ENCODE measurements at places on chromosomes 1 and 21. TPM values are rescaled to one million over a fixed set of nuclear protein-coding genes. Genes with fewer than 3 reads are reported as not detected.
A peak's percentile ranks its signal among the peaks of the same experiment; 100 is the strongest.

- DNase-seq, result no peak
Observed at GRCh38 chr1:177753655-177754054, 216.2 kb downstream of the SEC16B start.

The SUSD4 gene
- total RNA-seq, result 4.3 TPM

- DNase-seq, result no peak
Observed at GRCh38 chr1:42921769-42922168, 36.9 kb downstream of the SLC2A1 start.

DNA sequence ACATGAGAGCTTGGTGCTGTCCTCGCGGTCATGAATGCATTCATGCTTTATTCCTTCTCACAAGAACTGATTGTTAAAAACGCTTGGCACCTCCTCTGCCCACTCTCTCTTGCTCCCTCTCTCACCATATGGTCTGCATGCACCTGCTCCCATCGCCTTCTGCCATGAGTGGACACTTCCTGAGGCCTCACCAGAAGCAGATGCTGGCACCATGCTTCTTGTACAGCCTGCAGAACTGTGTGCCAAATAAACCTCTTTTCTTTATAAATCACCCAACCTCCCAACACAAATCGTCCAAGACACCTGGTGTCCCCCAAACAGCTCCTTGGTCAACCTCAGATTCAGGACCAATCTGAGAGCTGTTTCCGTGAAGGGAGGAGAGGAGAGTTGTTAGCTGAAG is 43.3 kb upstream of the PCBP3 start:
- no peak for DNase-seq

- DNase-seq, result no peak
Observed at GRCh38 chr1:166377896-166378295, 211.1 kb upstream of the FAM78B start.

The IGFN1 gene
- 0.32 TPM for total RNA-seq

The KRTAP20-4 gene
- total RNA-seq, result not detected

- DNase-seq, result no peak
Observed at GRCh38 chr1:103353391-103353790, 172.1 kb upstream of the RNPC3 start.

GRCh38 chr1:17584539-17584938 is 45.0 kb downstream of the ARHGEF10L start:
- DNase-seq, result no peak

The SPRR2B gene
- total RNA-seq, result 13.6 TPM

The FCN3 gene
- 6.5 TPM for total RNA-seq

DNA sequence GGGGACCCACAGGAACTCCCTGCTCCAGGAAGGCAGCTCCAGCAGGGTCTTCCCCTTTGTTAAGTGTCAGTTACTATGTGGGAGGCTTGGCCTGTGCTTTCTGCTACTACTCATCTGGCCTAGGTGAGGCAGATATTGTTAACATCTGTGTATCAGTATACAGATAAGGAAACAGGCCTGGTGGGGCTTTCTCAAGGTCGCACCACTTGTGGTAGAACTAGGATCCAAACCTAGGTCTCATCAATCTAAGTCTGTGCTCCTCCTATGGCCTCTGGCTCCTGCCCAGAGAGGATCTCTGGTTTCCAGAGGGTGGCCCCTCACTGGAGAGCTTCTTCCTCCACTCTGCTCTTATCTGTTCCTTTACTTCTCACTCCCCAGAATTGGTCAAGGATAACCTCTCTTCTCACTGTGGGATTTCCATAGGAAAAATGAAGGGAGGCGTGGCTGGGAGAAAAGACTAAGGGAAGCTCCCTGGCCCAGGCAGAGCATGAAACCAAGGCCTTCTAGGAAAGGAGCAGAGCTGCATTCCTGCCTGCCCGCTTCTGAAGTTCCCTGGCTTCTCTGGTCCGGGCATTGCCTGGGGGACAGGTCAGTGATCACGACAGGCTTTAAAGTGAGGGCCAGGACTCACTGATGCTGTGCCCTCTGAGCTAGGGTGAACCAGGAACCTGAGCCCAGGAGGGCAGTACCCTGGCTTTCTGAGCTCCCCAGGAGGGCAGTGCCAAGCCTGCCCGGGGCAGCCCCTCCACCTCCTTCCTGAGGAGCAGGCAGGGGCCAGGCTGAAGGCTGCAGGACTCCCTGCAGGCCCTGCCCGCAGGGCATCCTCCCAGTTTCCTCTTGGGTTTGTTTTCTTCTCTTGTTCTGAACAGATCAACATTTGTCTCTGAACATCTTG is 5.8 kb downstream of the KCNC4 start:
- no peak for DNase-seq

The S100A7 gene
- total RNA-seq, result 23.2 TPM

The C8B gene
- total RNA-seq, result not detected

GRCh38 chr21:46322351-46323226 is 1.1 kb downstream of the C21orf58 start:
- no peak for DNase-seq

DNA sequence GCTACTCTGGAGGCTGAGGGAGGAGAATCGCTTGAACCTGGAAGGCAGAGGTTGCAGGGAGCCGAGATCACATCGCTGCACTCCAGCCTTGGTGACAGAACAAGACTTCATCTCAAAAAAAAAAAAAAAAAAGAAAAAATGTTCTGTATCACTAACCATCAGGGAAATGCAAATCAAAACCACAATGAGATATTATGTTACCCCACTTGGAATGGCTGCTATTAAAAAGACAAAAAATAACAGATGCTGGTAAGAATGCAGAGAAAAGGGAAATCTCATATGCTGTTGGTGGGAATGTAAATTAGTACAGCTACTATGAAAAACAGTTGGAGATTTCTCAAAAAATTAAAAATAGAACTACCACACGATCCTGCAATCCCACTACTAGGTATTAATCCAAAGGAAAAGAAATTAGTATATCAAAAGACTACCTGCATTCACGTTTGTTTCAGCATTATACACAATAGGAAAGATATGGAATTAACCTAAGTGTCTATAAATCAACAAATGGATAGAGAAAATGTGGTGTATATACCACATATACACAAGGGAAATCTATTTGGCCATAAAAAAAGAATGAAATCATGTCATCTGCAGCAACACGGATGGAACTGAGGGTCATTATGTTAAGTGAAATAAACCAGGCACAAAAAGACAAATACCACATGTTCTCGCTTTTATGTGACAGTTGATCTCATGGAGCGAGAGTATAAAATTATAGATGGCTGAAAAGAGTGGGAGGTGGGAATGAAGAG is 62.6 kb downstream of the ABL2 start:
- no peak for DNase-seq

DNA sequence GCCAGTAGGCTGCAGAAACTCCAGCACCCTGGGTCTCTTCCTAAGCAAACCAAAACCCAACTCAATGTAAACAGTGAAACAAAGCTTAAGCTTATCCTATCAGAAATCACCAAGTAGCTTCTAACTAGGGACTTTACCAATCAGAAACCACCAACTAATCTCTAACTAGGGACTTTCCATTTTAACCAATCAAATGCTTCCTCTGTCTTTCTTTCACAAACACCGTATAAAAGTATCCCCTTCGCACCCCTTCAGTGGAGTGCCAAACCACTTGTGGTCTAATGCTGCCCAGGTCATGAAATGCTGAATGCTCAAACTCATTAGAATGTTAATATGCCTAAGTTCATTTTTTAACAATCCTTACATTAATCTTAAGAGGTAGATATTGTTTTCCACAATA is 250.5 kb upstream of the DUSP10 start:
- DNase-seq, result no peak

DNA sequence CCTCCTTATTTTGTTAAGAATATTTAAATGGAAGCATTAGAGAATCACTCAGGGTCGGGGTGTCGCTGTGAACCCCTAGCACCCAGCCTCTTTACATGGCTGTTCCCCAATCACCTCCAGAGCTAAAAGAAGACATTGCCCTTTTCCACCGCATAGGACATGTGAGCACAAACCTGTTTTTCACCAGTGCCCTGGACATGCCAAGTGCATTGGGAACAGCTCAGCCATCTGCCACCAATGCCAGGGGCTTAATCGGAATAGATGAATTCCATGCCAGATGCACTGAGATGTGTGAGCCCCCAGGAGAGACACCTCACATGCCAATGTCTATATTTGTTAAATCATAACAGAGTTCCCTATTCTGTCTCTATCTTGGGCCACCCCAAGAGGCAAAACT is 33.3 kb downstream of the EIF2D start:
- DNase-seq, result no peak

- no peak for DNase-seq
Observed at GRCh38 chr1:243301059-243301458, 45.2 kb downstream of the SDCCAG8 start.

DNA sequence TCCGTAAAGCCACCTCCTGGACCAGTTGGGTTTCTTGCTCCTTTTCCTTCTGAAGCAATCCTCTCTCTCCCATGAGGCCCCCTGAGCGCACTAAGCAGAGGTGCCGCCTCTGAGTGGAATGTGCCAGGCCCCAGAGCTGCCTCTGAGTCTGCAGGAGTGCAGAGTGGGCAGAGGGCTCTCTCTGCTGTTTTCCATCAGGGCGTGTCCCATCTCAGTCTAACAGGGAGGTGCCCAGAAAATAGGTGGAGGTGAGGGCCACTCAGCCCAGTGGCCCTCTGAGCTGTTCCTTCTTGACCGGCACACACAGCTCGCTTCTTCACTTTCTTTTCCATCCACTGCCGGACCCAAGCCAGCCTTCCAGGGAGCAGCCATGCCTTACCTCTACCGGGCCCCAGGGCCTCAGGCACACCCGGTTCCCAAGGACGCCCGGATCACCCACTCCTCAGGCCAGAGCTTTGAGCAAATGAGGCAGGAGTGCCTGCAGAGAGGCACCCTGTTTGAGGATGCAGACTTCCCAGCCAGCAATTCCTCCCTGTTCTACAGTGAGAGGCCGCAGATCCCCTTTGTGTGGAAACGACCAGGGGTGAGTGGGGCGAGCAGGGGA is at the start of gene CAPN9:
CAPN9 (plus strand) TSS at position 262 of the 604 bp plus-strand sequence; CDS start at position 371, 109 bp downstream.
- DNase-seq, result no peak

The FAM110D gene
- 9.1 TPM for total RNA-seq

- no peak for DNase-seq
Observed at GRCh38 chr1:83102630-83103071, 896.3 kb downstream of the TTLL7 start.

DNA sequence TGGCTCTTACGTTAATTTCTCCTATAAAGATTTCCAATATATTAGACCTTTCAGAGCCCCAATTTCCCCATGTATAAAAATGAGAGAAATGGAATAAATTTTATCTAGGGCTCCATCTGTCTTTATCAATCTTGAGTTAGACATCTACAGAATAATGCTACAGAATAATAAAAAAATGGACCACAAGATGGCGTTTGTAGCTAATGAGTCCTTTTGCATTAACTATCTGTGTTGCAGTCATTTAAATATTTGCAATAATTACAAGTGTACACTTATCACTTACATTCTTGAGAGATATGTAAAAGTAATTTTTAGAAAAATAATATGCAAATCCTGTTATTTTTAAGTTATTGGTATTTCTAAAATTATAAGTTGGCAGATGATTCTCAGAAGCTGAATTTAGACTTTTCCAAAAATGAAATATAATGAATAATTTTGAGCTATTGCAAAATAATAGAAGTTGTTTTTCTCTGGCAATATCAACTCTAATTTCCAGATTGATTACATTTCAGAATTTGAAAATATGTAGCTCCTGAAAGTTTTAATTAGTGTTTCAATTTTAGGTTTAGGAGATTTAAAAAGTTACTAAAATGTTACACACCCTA is 87.7 kb downstream of the SNX7 start:
- DNase-seq, result no peak

DNA sequence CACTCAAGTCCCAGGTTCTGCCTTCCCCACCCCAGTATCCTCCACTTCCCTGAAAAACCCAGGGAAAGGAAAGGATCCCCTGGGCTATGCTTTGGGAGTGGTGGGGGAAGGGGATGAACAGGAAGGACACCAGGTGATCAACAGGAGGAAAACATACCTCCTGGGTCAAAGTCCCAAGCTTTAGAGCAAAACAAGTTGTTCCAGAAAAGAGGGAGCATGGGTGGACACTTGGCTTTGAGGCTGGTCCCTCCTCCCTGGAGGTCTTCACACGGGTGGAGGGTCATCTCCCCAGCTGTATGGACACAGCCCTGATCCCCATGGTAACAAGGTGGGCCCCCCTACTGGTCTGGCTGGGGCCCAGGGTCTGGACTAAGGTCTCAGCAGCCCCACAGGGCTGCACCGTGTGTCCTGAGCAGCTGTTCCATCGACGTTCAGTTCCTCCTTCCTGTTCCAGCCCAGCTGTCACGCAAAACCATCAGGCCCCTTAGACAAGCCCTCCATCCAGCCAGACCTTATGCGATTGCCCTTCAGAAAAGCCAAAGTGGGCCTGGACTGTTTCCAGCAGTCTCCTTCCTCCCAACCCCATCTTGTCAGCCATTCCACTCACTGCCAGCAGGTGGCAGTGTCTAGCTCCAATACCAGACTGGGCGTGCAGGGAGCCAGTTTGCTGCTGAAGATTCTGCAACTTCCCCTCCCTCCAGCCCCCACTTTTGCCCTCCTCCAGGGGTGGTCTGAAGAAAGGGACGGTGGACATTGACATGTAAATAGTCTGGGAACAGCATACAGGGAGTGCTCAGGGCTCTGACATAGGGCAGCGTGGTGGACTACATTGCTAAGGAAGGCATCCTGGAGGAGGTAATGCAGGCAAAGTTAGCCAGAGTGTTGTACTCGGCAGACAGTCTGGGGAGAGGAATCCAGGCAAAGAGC is 2.9 kb upstream of the PDZK1IP1 start:
- peak; percentile 96 for DNase-seq

The ITGB2 gene
- total RNA-seq, result 19.3 TPM

- DNase-seq, result peak; percentile 46
Observed at GRCh38 chr1:53350853-53351767, 23.2 kb upstream of the LRP8 start.

The PLA2G4A gene
- total RNA-seq, result 10.4 TPM

GRCh38 chr1:155182052-155182550 is 8.5 kb downstream of the TRIM46 start:
- no peak for DNase-seq

The DPT gene
- total RNA-seq, result 31.8 TPM

DNA sequence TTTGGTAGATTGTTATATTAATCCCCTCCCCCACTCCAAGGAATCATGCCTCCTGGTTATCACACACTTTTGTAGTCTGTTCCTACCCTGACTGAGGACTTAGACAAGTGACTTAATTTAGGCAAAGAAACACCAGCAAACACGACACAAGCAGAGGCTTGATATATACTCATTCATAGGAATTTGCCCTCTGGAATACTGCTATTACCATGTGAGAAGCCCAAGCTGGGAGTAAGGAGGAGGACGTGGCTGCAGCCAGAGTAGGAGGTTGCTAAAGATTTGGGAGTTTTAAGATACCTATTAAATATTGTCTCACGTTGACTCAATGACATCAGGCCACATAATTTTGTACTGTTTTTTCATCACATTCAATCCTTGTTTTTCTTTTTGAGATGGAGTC is 100.2 kb downstream of the LRRC53 start:
- DNase-seq, result no peak

DNA sequence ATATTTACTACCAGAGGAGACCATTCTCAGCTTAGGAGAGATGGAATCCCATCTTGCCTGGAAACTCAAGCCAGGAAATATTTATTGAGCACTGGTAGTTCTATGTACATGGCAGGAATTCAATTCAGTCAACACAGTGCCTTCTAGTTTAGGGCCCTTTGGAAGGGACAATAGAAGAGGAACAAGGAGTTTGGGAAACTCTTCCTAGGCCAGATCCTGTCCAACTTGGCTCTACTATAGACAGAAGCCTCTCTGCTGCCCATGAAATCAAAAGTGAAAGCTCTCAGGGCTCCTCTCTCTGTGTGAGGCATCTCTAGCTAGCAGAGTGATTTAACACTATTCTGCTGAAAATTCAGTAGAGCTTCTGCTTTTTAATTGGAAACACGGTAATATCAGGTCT is 244.6 kb upstream of the MAP1LC3C start:
- DNase-seq, result no peak

The PDC gene
- total RNA-seq, result not detected

The LCE1E gene
- 110 TPM for total RNA-seq
